ENCODE measurements at places on chromosomes 11 and 22. TPM values are rescaled to one million over a fixed set of nuclear protein-coding genes. Genes with fewer than 3 reads are reported as not detected.

Gene SLC22A12
- total RNA-seq, result not detected

Gene C11orf87
- total RNA-seq, result not detected

DNA sequence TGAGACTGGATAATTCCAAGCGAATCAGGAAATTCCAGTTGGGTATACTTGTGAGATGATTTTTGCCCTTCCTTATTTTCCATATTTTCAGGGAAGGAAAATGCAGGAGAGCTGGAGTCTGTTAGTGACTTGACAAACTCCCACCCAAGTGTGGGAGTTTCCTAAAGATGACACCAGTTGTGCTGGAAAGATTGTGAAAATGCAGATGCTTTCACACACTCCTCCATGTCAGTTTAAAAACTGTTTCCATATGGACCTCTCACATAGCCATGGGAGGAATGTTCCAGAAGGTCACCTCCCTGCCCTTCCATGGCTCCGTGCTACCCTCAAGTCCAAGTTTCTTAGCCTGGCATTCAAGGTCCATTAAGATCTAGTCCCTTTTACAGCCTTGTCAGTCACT lies 350.7 kb upstream of the NARS2 start:
- no peak overlapping the region for H3K27ac ChIP-seq
- H3K27me3 ChIP-seq, result no peaks in the 10 kb centered on the region
- DNase-seq, result no peak
- H3K4me1 ChIP-seq, result no peaks in the 10 kb centered on the region
- no peaks in the 10 kb centered on the region for H3K36me3 ChIP-seq
- no peak overlapping the region for H3K4me3 ChIP-seq

DNA sequence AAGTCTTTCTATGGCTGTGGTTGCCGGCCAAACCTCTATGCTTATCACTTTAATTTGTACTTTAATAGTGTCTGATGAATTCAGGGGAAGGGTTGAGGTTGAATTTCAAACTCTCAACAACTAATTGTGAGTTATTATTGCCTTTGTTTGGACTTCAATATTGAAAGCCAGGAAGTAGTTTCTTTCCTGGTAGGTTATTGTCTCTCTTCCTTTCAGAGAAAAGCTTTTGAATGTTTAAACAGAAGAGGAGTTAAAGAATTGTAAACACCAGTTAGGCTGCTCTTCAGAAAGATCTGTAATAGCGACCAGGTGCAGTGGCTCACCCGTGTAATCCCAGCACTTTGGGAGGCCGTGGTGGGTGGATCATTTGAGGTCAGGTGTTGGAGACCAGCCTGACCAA lies 22.2 kb downstream of the NNMT start:
- H3K4me1 ChIP-seq, result no peaks in the 10 kb centered on the region
- peaks cover 12% of the 10 kb centered on the region for H3K36me3 ChIP-seq
- no peaks in the 10 kb centered on the region for H3K27me3 ChIP-seq
- H3K4me3 ChIP-seq, result no peak overlapping the region
- no peak for DNase-seq

DNA sequence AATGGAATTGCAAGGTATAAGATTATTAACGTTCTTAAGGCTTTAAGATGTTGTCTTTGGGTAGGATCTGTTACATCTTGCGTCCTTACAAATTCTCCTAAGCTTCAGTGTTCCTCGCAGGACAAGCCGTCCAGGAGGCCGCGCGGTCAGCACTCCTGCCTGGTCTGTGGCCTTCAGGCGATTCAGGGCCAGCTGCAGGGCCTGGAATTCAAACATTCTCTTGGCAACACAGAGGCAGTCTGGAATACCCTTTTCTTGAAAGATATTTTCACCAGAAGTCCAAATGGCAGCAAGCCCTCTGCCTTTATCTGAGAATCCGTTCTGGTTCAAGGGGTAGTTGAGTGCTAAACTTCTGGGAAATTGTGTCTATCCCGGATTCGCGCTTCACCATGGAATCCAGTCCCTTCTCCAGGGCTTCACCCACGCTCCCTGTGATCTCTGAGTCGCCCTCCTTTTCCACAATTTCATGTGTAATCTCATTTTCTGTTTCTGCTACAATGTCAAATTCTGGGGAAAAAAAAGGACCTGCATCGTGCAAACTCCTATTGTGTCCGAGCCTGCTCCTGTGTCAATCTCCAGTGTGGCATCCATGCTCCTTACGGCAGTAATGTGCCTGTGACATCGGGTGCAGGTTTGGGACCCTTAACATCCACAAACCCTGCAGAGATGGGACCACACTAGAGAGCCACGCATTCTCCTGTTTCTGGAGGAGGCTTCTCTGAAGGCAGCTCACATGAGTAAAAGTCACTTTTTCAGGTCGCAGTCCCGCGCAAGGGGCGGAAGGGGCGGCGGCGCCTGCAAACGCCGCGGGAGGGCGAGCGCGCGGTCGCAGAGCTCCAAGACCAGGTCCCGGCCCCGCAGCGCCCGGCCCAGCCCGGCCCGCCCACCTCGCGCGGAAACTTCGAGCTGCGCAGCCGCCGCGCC lies 25.4 kb upstream of the SORL1 start:
- no peak for DNase-seq
- H3K27me3 ChIP-seq, result no peaks in the 10 kb centered on the region
- H3K36me3 ChIP-seq, result no peaks in the 10 kb centered on the region
- H3K4me1 ChIP-seq, result peaks cover 13% of the 10 kb centered on the region
- no peak overlapping the region for H3K27ac ChIP-seq

DNA sequence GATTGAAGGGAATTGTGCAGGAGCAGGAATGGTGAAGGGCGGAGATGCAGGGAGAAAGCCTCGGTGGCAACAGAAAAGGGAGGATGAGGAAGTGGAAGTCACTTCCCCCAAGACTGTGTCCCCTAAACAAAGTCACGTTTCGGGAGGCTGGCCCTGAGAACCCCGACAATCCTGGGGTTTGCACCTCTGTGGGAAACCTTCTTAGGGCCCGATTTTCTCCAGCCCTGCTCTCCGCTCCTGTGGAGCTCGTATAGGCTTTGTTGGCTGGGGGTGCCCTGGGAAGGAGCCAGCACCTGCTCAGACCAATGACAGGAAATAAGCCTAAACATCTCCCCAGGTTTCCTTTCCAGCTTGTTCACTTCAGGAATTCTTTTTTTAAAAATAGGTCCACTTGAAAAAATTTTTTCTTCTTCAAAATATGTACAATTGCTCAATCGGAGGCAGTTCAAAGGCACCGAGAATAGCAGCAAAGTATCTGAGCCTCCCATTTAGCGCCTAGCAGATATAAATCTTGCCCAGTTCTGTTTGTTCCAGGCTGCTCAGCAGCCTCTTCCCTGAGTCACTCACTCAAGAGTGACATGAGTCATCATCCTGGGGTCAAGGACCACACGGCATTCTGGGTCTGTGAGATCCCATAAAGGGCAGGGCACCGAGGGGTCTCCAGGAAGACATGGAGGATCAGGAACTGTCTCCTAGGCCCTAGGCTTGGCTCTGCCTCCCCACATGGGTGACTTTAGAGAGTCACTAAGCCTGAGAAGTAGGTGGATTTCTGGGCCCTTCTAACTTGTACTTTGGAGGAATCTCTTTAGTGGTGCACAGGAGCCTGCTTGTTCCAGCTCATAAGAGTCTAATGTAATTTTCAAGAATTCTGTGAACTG lies 34.0 kb downstream of the IRAG1 start:
- DNase-seq, result no peak
- no peaks in the 10 kb centered on the region for H3K36me3 ChIP-seq
- H3K4me1 ChIP-seq, result peaks cover 75% of the 10 kb centered on the region
- H3K27ac ChIP-seq, result peak overlapping the region; percentile 90
- no peaks in the 10 kb centered on the region for H3K27me3 ChIP-seq
- peak overlapping the region; percentile 5 for H3K4me3 ChIP-seq

Gene FKBP2
- 49.0 TPM for total RNA-seq

DNA sequence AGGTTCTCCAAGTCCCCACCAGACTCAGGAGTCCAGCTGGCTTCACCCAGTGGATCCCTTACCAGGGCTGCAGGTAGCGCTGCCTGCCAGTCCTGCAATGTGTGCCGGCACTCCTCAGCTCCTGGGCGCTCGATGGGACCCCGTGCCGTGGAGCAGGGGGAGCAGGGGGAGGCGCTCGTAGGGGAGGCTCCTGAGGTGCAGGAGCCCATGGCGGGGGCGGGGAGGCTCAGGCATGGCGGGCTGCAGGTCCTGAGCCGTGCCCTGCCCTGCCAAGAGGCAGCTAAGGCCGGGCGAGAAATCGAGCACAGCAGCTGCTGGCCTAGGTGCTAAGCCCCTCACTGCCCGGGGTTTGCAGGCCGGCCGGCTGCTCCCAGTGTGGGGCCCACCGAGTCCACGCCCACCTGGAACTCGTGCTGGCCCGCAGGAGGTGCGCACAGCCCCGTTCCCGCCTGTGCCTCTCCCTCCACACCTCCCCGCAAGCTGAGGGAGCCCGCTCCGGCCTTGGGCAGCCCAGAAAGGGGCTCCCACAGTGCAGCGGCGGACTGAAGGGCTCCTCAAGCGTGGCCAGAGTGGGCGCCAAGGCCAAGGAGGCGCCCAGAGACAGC lies 792.9 kb upstream of the CCDC179 start:
- H3K4me3 ChIP-seq, result no peak overlapping the region
- no peaks in the 10 kb centered on the region for H3K36me3 ChIP-seq
- H3K27ac ChIP-seq, result no peak overlapping the region
- H3K4me1 ChIP-seq, result no peaks in the 10 kb centered on the region
- no peaks in the 10 kb centered on the region for H3K27me3 ChIP-seq

GRCh38 chr11:101917226-101917625 lies 904 bp upstream of the ANGPTL5 start:
- no peak for DNase-seq
- peaks cover 32% of the 10 kb centered on the region for H3K4me1 ChIP-seq
- H3K4me3 ChIP-seq, result no peak overlapping the region
- H3K27me3 ChIP-seq, result no peaks in the 10 kb centered on the region
- H3K36me3 ChIP-seq, result no peaks in the 10 kb centered on the region
- H3K27ac ChIP-seq, result no peak overlapping the region

Gene KIRREL3
- total RNA-seq, result 1.7 TPM

Gene MMP11
- 4.6 TPM for total RNA-seq

Gene GLB1L2
- total RNA-seq, result 13.1 TPM

DNA sequence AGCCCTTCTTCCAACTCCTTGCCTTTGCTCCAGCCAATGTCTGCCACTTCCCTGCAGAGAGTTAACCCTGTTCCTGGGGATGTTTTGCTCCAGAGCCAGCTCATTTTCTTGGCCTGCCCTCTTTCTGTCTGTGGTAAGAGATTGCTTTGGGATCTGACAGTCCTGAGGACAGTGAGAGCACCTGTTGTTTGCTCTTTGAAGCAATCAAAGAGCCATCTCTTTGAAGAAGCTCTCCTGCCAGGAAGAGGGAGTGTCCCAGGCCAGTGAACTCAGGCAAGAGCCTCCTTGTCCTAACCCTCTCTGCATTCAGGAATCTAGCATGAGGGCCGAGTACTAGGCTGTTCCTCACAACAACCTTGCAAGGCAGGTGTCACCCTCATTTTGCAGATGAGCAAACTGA lies 42.2 kb downstream of the TRAF6 start:
- H3K27me3 ChIP-seq, result no peaks in the 10 kb centered on the region
- DNase-seq, result peak; percentile 34
- H3K4me1 ChIP-seq, result peaks cover 6% of the 10 kb centered on the region
- no peak overlapping the region for H3K4me3 ChIP-seq

GRCh38 chr11:450809-451451 lies 851 bp downstream of the PTDSS2 start:
- H3K27ac ChIP-seq, result peak overlapping the region; percentile 86
- DNase-seq, result no peak
- H3K4me3 ChIP-seq, result peak overlapping the region; percentile 100
- no peaks in the 10 kb centered on the region for H3K27me3 ChIP-seq
- peaks cover 45% of the 10 kb centered on the region for H3K4me1 ChIP-seq
- H3K36me3 ChIP-seq, result peaks cover 29% of the 10 kb centered on the region

Gene C22orf42
- not detected for total RNA-seq

DNA sequence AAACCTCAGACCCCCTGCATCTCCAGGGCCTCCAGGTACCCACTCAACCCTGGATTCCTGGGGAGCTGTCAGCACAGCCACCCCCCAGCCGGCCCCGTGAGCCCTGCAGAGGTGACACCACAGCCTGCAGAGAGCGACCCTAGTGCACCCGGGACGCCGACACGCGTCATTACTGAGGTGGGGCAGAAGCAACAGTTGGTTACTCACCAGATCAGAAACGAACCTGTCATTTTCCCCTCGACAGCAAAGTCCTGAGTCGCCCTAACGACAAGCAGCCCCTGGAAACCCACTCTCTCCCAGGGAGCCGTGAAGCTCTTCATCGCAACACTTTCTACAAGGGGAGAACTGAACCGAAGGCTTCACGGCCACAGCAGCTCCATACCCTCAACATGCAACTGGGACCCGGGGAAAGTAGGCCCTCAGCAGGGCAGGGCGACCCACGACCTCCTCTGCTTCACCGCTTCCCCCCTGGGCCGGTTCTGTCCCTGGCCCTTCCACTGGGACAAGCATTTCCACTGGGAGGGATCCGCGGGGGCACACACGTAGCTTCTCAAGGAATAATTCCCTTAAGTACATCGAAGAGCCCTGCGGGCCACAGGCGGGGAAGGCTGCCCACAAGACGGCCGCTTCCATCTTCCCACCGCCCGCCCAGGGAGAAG lies 1.6 kb downstream of the BRD1 start:
- H3K4me3 ChIP-seq, result peak overlapping the region; percentile 76
- H3K36me3 ChIP-seq, result peaks cover 28% of the 10 kb centered on the region
- no peak for DNase-seq
- no peaks in the 10 kb centered on the region for H3K27me3 ChIP-seq
- peak overlapping the region; percentile 94 for H3K27ac ChIP-seq

Gene SOX10
- total RNA-seq, result 12.9 TPM

Gene KRTAP5-10
- total RNA-seq, result not detected

DNA sequence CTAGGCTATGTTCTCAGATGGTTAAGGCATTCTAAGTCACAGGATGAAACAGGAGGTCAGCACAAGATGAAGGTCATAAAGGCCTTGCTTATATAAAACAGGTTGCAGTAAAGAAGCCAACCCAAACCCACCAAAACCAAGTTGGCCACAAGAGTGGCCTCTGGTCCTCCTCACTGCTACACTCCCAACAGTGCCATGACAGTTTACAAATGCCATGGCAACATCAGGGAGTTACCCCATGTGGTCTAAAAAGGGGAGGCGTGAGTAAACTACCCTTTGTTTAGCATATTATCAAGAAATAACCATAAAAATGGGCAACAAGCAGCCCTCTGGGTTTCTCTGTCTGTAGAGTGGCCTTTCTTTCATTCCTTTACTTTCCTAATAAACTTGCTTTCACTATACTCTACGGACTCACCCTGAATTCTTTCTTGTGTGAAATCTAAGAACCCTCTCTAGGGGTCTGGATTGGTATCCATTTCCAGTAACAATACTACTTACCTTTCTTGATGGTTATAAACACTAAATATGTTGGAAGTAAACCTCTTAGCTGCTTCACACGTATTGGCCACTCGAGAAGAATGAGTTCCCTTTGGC lies 1237.9 kb downstream of the FAM181B start:
- no peak for DNase-seq
- no peaks in the 10 kb centered on the region for H3K4me1 ChIP-seq
- H3K27ac ChIP-seq, result no peak overlapping the region

Measured in esophagus muscularis mucosa (tissue), 4 donors.